ENCODE measurements at places on chromosomes 4 and X.

DNA sequence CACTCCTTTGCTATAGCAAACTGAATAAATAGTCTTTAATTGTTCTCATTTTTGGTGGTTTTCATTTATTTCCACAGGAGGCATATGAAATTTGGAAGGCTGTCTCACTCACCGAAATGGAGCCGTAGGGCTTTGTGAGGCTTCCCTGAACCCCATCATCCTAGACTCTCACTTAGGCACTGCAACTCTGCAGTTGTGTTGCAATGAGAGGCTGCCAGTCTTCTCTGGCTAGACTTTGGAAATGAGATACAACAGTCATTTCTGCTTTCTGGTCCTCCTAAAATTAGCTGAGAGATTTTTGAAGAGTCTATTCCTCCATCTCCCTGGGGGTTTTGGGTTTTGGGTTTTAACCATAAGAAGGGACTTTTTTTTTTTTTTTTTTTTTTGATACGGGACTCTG is 146.5 kb downstream of the SH3BGRL start:
- DNase-seq, result no peak

DNA sequence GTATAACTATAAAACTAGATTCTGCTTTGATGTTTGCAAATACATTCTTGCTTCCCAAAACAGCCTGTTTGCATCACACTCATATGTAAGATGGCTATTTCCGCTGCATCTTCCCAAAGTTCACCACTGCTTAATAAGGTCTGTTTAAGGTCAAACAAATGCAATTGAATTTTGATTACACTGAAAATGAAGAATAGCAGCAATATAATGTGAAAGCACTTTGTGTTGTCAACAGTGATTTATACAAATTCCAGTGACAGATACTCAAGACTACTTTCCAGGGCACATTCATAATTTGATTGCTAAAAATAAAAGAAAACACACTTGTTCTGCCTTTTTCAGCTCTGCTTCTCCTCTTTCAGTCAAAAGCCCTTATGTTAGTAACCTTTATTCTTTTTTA is 8.1 kb upstream of the PGAM4 start:
- no peak for DNase-seq

- DNase-seq, result no peak
These were observed 651.6 kb upstream of the PITX2 start for GRCh38 chr4:111274486-111274885.

DNA sequence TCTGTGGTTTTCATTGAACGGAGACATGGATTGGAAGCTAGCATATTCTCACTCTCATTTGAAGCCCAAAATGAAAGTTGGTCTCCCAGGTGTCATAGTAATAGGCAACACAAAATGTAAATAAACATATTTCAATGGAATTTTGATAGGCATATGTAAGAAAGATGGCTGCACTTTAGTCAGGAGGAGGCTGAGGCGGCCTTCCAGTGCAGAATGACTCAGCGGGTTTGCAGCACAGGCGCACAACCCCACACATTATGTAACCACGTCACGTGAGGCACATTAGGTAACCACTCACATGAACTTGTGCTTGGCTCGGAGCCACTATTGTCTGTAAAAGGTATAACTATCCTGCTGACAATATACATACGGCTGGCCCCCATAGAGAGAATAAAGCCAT is 381.7 kb downstream of the GPAT3 start:
- DNase-seq, result no peak

DNA sequence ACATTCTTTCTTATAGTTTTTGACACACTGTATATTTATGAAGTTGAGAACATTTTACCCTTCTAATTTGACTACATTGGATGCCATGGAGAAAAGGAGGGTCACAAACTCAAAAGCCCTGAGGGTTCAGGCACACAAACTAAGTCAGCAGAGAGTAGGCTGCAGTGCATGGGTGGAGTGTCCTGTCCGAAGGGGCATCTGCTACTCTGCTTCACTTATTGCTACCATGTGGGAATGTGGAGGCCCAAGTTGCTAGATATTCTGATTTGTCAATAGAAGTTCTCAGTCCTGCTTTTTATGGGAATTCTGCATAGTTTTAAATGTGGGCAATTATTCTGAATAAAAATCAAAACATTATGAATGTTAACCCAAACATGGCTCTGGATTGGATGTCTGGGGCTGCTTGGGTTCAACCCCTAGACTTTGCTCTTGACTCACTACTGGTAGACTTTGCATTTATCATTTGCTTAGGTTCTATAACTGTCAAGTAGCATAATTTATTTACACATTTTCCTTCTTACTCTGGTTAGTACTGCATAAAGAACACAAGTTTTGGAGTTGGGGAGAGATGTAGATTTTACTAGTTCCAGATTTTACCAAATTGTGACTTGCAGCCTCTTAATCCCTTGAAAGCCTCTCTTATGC is 255.1 kb downstream of the SPRY1 start:
- no peak for DNase-seq

All from NCI-H1436 treated with DMSO at 0.1 percent for 48 hours (cell line).